Stimulated activated CD4-positive, alpha-beta T cell treated with anti-CD3 and anti-CD28 coated beads, Interleukin-2, amount 100 ng/mL, for 48 hours (primary cell): ENCODE measurements at places on chromosomes 4 and X.

DNA sequence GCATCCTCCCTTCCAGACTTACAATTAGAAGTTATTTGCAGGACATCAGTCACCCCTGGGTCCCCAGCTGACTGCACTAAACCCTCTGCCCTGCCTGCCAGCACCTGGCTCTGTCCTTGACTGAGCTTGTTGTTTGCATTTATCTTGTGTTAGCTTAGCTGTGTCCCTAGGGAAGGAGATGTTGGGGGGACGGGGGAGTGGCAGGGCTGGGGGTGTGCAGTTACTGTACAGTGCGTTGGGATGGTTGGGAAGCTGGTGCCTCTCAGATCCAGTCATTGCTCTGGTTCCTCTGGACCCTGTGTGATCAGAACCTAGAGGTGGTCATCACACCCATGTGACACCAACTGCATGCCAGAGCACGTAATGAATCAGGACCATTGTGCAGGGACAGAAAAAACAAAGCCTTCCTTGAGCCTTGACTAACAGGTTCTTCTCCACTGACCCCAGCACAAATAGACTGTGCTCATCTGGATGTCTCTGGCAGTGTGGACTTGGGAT is 32.7 kb upstream of the PROM1 start:
- no peak for DNase-seq

DNA sequence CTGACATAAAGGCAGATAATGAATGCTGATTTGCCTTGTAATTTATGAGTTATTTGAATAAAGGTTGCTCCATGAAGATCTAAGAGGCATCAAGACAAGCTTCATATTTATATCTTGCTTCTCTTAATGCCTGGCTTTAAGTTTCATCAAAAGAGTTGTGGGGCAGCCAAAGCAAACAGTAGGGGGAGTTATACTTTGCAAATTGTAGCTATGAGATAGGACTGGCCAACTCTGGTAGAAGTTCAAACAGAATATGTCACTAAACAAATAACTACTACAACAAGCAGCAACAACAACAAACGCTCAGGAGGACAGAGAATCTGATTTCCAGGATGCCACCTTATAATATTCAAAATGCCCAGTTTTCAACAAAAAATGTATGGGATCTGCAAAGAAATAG is 69.1 kb upstream of the PLAC1 start:
- no peak for DNase-seq

DNA sequence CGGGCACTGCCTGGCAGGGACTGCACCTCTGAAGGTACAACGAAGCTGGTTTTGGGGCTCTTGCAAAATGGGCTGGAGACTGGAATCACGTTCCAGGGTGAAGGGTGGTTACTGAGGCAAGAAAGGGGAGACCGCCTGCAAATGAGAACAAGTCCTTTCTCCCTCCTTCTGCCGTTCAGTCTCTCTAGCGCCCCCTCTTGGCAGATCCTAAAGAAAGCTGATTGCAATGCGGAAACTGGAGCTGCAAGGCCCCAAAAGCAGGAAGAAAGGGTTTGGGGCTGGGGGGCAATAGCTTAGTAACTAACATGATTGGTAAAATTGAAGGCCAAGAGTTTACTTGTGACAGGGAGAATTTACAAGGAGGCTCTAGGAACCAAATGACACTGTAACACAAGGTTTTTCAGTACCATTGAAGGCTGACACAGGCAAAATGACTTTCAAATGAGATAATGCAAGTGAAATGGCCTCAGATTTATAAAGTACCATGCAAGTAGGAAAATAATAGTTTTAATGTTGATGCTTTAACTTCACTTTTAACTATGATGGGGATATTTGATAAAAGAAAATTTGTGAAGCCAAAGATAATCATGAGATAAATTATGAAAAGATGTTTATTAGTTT is 222.7 kb upstream of the HAND2 start:
- peak; percentile 11 for DNase-seq

- no peak for DNase-seq
Measured at GRCh38 chr4:125267630-125268029, 47.1 kb upstream of the FAT4 start.

DNA sequence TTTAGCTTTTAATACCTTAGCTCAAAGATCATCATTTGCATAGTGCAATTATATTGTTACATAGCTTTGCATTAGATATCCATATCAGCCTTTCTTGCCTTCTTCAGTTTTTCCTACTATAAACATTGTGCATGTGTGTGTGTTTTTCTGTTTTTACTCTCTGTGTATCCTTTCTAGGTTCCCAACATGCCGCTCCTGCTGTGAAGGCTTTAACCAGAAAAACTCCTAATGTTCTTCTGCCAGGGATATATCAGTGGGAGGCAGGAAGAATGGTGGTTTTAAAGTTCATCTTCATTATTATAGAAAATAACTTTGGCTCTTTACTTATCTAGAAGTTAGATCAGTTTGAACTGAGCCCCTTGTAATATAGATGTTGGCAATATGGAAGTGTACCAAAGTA is 61.2 kb downstream of the CPE start:
- no peak for DNase-seq

- DNase-seq: no peak
Measured at GRCh38 chr4:78922207-78922606, 17.0 kb downstream of the PAQR3 start.

- DNase-seq: peak; percentile 48
Measured at GRCh38 chrX:154458116-154458953, at the start of gene PLXNA3. PLXNA3 (plus strand) TSS chrX:154458281; CDS start chrX:154460184, 1,903 bp downstream.

DNA sequence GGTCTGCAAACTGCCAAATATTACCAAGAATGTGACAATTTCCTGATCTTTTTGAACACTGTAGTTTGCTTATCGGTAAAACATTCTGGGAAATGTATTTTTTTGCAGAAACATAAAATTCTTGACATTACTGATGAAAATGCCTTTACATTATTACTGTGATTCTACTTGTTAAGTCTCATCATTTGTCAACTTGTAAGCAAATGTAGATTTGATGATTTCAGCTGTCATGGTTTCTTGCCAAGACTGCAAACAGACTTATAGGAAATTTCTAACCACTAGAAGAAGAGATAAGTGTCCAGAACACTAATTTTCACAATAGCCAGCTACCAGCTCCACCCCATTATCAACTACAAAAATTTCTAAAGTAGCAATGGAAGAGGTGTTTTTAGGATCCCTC is 560.4 kb downstream of the STPG2 start:
- DNase-seq: no peak

GRCh38 chrX:133171962-133172708 is 46.0 kb downstream of the TFDP3 start:
- no peak for DNase-seq

GRCh38 chr4:4866124-4866865 is 6.8 kb downstream of the MSX1 start:
- no peak for DNase-seq

- no peak for DNase-seq
Measured at GRCh38 chr4:1978741-1979476, 29.9 kb downstream of the NELFA start.

GRCh38 chr4:158492391-158492790 is 29.3 kb upstream of the RXFP1 start:
- DNase-seq: no peak

DNA sequence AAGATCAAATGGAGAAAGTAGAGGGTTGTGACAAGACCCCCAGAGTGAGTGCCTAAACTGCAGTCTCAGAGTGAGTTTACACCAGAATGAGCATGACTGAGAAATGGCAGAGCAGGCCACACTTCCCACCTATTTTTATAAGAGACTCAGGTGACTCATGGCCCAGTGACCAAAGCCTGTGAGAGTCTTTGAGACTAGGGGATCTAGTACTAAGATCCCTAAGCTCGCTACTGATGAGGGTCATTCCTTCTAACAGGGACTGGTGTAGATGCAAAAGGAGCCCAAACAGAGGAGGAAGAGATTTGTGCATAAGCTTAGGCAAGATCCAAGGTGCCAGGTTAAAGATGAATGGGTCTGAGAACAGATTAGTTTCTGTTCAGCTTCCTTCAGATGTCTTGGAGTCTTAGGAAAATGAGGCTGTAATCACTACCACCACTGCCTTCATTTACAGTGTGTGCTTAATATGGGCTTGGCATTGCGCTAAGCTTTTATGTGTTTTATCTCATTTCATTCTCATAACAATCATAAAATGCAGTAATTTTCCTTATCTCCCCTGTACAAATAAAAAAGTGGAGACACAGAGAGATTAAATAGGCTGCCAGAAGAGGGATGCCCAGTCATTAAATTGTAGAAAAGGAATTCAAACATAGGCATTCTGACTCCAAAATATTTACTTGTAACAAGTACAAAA is 62.8 kb downstream of the RWDD4 start:
- DNase-seq: no peak

DNA sequence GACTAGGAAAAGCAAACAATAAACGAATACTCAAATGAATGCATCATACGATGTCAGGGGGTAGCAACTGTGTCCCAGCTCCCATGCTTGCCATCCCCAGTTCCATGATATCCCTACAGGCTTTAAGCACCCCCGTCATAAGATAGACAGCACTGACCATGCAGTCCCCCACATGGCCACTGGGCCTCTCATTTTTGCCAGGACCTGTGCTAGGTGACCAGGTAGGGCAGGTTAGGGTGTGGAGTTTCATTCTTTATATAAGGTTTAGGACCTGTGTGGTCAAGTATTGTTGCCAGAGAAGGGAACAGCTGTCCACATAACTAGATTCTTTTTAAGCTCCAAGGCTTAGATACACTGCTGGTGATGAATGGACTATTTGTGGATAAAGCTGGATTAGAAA is 9.7 kb downstream of the PPEF2 start:
- no peak for DNase-seq

- DNase-seq: no peak
Measured at GRCh38 chr4:108483079-108483478, 137.3 kb upstream of the RPL34 start.

DNA sequence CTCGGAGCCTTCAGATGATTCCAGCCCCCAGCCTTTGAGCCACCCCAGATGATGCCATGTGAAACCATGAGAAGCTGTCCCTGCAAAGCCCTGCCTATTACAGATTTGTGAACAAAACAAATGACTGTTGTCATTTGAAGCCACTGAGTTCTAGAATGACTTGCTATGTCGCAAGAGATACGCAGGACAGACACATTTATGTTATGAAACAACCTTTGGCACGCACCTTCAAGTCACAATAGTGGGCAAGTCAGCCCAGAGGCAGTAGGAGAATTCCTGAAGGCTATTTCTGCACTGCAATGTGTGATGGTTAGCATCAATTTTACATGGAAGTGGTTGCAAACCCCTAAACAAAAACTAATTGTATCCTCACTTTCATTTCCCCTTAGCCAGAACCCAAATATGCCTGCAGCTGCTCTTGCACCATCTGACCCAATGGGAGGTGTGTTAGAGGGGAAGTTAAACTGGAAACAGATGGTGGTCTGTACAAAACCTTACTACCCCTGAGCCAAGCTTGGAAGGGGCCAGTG is 174.4 kb upstream of the ATP6AP2 start:
- no peak for DNase-seq

- no peak for DNase-seq
Measured at GRCh38 chr4:30868111-30868895, 148.1 kb downstream of the PCDH7 start.

DNA sequence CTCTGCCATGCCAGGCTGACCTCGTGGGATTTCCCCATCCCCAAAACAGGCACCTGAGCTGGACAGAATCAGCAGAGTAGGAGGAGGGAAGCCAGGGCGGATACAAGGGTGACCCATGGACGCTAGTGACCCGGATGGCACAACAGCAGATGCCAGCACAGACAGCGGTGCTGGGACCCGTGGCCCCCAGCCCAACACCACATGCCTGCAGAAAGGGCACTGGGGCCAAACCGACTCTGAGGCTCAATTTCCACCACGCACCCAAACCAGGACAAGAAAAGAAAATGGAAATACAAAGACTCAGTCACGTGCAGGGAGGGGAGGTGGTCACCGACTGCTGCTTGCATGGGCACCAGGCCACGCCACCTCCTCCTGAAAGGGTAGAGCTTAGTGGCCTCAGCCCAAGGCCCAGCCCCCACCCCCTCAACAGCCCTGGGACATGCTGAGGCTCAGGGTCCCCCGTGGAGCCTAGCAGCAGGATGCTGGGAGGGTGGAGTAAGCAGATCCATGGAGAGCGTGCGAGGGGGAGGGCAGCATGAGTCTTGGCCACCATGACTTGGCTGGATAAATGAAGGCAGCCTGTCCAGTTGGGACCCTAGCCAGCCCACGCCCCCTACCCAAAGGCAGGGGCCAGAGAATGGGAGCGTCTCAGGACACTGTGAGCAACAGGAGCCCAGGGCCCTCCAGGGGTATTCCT is 47.7 kb downstream of the C4orf50 start:
- no peak for DNase-seq

GRCh38 chrX:81205551-81205950 is 3.6 kb downstream of the SH3BGRL start:
- DNase-seq: no peak

GRCh38 chr4:76579596-76580375 is 144.8 kb downstream of the SHROOM3 start:
- DNase-seq: no peak

GRCh38 chr4:143202824-143203223 is 18.1 kb downstream of the USP38 start:
- no peak for DNase-seq

- no peak for DNase-seq
Measured at GRCh38 chr4:40234519-40235039, 37.7 kb downstream of the RHOH start.

GRCh38 chrX:105502336-105502735 is 281.8 kb upstream of the TEX13A start:
- no peak for DNase-seq

- peak; percentile 20 for DNase-seq
Measured at GRCh38 chrX:20515841-20516461, 249.2 kb upstream of the RPS6KA3 start.

- peak; percentile 2 for DNase-seq
Measured at GRCh38 chrX:14529290-14529989, at the start of gene GLRA2. GLRA2 (plus strand) TSS chrX:14529536; CDS start chrX:14530058, 522 bp downstream.

- no peak for DNase-seq
Measured at GRCh38 chr4:88919056-88919455, 137.9 kb downstream of the FAM13A start.

GRCh38 chrX:136666088-136666487 is 18.1 kb downstream of the CD40LG start:
- no peak for DNase-seq

DNA sequence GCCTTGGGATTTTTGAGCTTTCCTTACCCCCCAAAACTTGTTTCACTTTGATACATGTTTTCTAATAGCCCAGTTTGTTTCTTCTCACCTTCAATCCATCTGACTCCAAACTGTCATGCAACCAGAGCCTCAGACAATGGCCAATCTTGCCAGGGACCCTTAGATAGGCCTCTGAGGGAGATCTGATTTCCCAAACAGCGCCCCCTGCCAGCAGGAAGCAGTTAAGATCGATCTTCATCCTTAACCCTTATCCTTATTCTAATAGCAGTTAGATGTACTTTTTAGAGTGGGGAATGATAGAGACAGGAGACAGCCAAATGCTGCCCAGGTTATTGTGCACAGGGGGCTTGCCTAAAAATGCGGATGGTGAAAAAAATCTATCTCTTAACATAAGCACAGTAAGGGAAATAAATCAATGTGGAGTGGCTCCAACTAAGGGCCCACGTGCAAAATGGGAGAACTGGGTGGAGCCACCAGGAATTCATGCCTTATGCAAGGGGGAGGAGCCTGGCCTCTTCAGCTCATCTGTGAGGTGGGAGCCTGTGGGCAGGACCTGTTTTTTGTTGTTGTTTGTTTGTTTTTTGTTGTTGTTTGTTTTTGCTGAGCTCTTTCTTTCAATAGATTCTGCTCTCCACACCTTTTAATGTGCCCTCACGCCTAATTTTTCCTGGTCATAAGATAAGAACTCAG is 833.6 kb upstream of the AGA start:
- no peak for DNase-seq
